ENCODE measurements at places on chromosomes 6 and 20.

- no peak for DNase-seq
These were observed 394.0 kb downstream of the LAMA2 start for GRCh38 chr6:129276986-129277385.

- DNase-seq = no peak
These were observed 43.9 kb downstream of the TNFAIP3 start for GRCh38 chr6:137910843-137911456.

- peak; percentile 89 for DNase-seq
These were observed 30.6 kb upstream of the ZNF184 start for GRCh38 chr6:27503436-27504030.

GRCh38 chr6:163701762-163702161 is 287.2 kb downstream of the QKI start:
- DNase-seq = no peak

GRCh38 chr6:17505062-17505476 is 95.0 kb upstream of the FAM8A1 start:
- DNase-seq = no peak

DNA sequence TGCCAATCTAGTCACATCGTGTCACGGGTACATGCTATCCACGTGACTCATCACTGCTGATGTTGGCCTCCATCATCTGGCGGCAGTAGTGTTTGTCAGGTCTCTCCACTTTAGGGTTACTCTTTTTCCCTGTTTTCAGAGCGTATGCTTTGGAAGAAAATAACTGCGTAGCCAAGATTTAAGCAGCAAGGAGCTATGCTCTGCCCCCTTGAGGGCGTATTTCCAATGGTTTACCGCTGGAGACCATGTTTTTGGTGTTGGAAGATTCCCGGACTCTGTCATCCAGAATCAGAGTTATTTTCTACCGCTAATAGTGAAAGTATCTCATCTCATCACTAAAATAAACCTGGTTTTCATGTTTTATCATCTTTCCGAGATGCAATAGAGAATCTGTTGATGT is 306.5 kb downstream of the C6orf118 start:
- no peak for DNase-seq

- DNase-seq = no peak
These were observed 61.9 kb upstream of the NRSN1 start for GRCh38 chr6:24064106-24064505.

DNA sequence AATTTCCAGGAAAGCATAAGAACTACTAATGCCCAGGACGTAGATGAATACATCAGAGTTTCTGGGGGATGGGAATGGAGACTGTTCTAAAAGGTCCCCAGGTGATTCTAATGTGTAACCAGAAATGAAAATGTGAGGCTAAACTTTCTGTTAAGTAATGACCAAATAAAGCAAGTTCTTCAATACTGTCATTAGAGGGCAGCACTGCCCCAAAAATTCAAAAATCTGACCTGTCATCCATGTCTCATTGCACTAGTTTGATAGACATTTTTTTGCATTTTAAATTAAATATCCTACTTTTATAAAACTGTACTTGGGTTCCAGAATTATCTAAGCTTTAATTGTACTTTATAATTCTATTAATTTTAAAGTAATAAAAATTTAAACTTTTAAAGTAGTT is 94.9 kb downstream of the RFX6 start:
- DNase-seq = peak; percentile 7

DNA sequence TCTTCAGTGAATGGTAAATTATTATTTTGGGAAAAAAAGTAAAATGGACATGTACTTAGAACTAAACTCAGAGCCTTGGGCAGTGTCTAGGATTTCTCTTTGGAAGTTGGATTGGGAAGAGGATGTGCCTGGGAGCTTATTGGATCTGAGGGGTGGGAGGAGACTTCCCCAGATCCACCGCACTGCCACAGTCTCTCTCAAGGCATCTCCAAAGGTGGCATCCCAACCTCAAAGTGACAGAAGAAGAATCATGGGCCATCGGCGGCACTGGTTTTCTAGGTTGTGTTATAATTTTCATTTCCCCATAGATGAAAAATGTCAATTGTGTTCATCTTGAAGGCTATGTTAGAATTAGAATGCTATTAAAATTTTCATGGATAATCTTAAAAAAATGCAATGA is 66.8 kb upstream of the CD93 start:
- no peak for DNase-seq

Data from activated CD4-positive, alpha-beta T cell treated with anti-CD3 and anti-CD28 coated beads, Interleukin-2, amount 50 U/mL, for 48 hours (primary cell).